ENCODE measurements at places on chromosomes 7 and 10.

DNA sequence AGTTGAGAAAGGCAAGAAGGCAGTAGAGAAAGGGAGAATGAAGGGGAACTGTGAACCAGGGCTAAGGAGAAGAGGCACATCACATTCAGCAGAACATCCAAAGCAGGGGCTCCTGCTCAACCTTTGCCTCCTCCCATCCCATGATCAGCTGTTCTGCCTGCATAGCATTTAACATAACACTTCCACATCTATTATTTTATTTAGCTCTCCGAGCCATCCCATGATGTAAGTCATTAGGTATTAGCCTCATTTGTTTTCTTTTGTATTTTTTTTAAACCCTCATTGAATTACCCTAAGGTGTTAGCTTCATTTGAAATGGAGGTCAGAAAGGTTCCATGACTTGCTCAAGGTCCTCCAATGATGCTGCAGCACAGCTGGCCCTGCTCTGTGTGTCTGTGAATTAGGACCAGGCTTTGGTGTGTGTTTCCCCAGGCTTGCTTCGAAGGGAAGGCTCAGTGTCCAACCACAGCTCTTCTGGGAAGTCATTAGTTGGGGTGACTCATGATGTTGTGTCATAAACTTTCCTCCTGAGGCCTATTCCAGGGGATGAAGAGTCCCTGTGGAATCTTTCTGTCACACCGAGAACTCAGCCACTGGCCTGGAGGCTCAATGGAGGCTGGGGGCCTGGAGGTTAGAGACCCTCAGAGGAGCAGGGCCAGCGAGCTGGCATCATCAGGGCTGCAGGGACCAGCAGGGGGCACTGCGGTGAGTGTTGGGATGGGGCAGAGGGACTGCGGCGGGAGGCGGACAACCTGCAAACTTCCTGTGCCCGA, 16.5 kb downstream of the NPFFR1 start:
- DNase-seq = peak; percentile 93

DNA sequence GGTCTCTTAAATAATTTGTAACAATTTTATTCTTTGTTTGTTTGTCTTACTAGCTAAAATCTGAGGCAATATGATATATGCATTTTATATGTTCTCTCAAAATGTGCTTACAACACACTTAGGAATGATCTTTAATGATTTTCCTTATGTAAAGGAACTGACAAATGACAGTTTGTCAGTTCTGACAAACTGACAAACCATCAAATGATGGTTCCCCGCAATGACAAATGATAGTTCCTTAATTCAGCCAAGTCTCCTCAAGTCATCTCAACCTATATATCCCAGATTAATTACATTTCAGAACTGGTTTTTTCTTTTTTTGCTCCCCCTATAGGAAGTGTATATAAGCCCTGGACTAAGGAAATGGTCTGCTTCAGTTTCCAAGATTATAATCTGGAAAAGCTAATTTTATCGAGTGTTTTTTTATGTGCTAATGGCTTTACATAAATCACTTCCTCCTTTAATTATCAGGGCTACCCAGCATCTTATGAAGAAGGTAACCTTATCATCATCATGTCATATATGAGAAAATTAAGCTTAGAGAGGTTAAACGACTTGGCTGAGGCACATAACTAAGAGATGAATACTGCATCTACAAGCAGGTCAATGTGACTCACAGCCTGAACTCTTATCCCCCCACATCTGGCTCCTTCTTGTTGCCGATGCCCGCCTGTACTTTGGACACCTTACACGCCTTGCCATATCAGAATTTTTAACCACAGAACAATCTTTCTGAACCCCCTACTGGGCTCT, 75.1 kb downstream of the RELN start:
- no peak for DNase-seq

- peak; percentile 67 for DNase-seq
Observed at GRCh38 chr10:102468683-102469082, 17.3 kb upstream of the C10orf95 start.

DNA sequence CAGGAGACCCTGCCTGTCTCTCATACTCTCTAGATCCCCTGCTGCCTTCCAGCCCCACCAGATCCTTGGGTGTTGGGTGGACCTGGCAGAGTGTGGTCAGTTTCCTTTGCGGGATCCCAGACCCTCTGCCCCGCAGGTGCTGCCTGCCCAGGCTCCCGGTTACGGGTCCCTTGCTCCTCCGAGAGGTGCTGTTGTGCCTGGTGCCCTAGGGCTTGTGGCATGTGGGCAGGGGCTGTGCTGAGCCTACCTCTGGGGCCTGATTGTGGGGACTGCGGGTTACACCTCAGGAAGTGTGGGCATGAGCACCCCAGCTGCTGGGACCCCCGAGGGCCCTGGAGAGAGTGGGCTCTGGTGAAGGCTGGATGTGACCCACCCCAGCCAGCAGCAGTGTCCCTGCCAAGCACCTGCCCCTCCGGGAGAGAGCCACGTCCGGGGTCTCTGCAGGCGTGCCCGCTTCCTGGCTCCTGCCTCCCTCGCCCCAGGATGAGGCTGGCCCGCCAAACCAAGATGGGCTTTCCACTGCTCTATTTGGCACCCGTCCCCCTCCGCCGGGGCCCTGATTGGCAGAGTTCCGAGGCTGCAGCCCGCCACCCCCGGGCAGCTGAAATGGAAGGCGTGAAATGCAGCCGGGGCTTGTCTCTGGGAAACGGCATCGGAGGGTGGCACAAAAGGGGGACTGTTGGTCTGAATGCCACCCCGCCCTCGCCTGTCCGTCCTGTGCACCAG, 17.0 kb downstream of the CLIP2 start:
- DNase-seq = no peak

DNA sequence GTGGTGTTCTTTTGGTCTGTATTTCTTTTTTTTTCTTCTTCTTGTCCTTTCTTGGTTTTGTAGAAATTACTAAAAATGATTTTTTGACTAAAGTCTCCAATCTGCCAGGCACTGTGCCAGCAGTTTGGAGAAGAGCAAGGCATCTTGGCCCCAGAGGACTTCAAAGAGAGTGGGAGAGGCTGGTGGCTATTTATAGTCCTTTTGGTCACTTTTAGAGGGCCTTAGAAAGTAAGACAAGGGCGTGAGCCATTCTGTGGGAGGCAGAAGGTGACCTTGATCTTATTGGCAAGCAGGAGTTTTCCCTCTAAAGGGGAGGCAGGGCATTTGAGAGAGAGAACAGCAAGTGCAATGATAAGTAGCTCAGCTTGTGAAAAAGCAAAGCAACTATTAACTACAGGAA, 211.9 kb downstream of the GALNT17 start:
- DNase-seq = no peak

DNA sequence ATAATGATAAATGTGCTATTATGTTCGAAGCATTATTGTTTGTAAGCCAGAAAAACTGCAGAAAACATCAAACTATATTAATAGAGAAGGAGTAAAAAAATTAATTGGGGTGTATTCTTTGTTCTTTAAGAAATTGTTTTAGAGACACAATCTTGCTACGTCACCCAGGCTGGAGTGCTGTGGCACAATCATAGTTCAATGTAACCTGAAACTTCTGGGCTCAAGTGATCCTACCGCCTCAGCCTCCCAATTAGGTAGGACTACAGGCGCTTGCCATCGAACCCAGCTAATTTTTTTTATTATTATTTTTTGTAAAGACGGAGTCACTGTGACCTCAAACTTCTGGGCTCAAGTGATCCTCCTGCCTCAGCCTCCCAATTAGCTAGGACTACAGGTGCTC, 1138.6 kb downstream of the GATA3 start:
- DNase-seq = no peak

- no peak for DNase-seq
Observed at GRCh38 chr10:76127984-76128589, 696.7 kb downstream of the LRMDA start.

GRCh38 chr7:826230-826917, 5.9 kb upstream of the SUN1 start:
- DNase-seq = no peak

DNA sequence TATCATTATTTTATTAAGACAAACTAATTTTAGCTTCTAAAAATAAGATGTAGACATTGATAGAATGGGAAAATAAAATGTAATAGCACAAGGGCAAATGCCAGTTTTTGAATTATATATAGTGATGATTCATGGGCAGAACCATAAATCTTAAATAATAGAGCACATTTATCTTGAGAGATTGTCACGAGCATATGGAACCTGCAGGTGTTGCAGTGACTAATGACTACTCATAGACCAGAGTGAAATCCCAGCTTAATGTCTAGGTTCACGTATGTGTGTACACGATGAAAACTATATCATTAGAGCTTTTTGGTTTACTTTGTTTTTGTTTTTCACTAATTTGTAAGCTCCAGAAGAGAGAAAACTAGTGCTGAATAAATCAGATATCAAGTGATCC, 150.2 kb upstream of the CACNA2D1 start:
- DNase-seq = no peak

- peak; percentile 71 for DNase-seq
Observed at GRCh38 chr7:140625908-140626868, 14.4 kb downstream of the DENND2A start.

- peak; percentile 66 for DNase-seq
Observed at GRCh38 chr10:95266674-95267095, 24.1 kb downstream of the PDLIM1 start.

- no peak for DNase-seq
Observed at GRCh38 chr7:117229350-117229749, 93.5 kb downstream of the WNT2 start.

DNA sequence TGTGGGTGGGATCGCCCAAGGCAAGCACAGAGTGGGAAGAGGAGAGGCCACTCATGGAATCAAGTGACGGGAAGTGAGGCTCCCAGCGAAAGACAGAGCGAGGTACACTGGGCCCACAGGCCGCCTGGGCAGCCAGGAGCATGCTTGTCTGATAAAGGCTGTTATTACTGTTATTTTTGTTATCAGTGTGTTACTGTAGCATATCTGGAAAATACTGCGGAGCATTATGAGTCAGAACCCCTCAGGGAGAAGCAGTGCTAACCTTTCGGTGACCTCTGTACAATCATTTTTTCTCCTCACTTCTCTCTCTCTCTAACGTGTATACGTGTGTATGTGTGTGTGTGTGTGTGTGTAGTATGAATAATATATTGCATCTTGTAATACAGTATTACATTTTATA, 3.8 kb upstream of the TCERG1L start:
- no peak for DNase-seq
